Esophagus mucosa (tissue), 1 donor: ENCODE measurements at places on chromosomes 7 and 10.

DNA sequence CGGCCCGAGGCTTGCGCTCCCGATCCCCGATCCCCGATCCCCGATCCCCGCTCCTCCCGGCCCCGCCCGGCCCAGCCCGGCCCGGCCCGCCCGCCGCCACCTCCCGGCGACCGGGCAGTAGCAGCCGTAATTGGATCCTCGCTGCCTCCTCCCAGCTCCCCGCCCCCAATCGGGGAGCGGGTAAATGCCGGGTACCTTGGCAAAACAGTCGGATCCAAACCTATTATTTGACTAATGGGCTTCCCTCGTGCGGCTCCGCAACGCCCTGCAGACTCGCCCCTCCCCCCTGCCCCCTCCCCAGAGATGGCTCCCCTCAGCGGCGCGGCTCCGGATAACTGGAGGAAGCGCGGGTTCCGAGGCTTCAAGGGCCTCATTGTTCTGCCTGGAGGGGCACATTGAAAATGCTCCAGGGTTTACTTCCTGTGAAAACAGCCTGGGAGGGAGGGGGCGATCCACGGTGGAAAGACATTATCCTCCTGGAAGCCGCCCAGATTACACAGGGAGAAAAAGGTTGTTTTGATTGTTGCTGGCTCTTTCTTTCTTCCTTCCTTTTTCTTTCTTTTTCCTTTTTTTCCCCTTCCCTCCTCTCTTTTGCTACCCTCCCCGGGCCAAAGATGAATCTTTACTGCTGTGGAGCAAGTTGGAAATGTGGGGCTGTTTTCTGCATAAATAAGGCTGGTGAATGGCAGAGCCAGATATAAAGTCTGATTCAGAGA lies 94.7 kb upstream of the ZMIZ1 start:
- peak; percentile 77 for ATAC-seq

- no peak for ATAC-seq
Measured at GRCh38 chr10:8835453-8836167, 781.1 kb downstream of the GATA3 start.

GRCh38 chr10:119401671-119402395 lies 140.7 kb downstream of the RGS10 start:
- ATAC-seq: peak; percentile 44

DNA sequence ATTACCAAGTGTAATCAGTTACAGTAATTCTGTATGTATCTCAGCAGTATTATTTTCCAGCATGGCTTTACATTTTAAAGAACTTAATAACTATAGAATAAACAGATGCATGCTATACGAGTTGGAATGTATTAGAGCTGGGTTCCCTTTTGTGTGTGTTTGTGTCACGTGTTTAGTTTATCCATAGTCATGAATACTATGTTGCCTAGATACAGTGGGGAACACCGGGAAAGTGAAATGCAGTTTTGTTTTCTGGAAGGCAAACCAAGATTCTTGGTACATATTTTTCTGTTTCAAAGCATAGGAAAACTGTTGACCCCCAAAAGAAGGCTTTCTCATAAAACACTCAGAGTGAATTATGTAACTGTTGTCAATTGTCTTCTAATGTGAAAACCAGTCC lies 119.0 kb downstream of the FANK1 start:
- no peak for ATAC-seq

GRCh38 chr7:140326116-140326928 lies 72.0 kb downstream of the SLC37A3 start:
- ATAC-seq: peak; percentile 88
